ENCODE measurements at places on chromosomes 5 and 9.

DNA sequence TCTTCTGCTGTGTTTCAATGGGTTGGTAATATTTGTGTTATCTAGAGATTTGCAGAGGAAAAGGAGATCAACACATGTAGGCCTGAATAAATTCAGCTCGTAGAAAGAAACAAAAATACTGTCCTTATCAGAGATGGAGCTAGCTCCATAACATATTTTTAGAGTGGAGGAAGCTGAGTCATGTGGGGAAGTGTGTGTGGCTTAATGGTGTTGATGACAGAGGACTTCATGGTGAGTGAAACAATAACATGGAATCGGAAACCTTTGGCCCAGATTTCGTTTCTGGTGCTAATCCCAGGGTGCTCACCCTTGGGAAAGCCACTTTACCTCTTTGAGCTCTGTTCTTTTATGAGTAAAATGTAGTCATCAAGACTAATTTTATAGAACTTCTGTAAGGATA, 825.0 kb downstream of the TLR4 start:
- no peak for DNase-seq

GRCh38 chr5:158895588-158895987, 204.1 kb downstream of the EBF1 start:
- no peak for DNase-seq

DNA sequence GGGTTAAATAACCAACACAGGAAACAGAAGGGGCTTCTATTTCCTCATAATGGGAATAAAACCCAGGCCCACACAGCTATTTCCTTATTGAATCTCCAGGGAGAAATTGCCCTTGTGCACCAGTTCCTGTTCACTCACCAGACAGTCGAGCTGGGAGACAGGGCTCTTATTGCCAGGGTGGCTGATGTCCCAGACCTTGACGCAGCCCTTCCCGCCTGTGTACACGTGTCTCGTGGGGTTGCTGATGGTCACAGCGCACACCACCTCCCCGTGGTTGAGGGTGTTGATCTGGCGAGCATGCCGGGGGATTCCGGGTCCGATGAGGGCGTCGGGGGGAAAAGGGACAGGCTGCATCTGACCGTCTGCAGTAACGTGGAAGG, 96.5 kb downstream of the TLE1 start:
- no peak for DNase-seq

DNA sequence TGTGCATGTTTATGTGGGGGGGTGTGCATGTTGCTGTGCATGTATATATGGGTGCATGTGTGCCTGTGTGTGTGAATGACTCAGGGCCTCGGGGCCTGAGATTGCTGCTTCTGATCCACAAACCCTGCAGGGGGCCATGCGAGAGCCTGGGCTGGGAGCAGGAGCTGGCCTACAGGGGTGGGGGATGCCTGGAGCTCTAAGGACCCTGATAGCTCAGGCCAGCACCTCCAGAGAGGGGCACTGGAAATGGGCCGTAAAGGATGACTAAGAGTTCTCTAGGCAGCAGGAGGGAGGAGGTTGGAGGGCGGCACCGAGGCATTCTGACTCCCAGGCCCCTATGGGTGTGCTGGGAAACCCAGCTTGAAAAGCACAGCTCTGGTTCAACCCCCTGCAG, 6.9 kb upstream of the UBAC1 start:
- no peak for DNase-seq

DNA sequence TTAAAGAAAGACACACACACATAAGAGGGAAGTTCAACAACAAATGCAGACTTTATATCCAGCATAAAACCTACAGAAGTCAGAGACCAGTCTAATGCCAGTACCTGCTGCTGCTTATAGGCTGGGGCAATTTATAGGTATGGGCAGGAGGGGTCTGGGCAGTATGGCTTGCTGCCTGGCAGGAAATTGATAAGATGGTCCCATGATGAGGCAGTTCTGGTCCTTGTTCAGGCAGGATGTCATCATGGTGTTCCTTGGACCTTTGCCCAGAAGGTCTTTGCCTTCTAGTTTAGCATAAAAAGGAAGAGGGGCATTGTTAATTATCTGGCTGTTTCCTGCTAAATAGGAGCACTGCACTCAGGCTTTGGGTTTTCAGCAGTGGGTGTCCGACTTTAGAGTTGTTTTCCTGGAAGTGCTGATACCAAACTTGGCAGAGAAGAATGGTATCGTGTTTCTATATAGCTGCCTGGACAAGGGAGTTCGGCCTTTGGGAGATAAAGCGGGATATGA, 10.4 kb upstream of the PDCD1LG2 start:
- DNase-seq: peak; percentile 43

DNA sequence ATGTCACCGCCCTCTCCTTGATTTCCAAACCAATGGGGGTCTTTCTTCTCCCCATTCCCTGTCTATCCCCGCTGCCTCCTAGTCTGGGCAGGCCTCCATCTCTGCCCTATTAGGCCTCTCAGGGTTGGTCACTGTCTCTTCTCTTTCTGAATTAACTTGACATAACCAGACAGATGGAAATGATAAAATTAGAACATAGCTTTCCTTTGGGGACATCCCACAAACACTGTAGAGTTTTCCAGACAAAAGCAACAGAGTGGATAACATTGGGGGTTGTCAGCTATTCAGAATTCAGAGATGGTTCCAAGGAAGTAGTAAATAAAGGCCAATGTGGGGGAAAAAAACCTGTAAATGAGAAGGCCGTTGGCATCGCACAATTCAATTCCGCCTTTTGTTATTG, 24.7 kb downstream of the LHX6 start:
- DNase-seq: no peak

GRCh38 chr5:78046006-78046405, 248.5 kb downstream of the AP3B1 start:
- DNase-seq: no peak

DNA sequence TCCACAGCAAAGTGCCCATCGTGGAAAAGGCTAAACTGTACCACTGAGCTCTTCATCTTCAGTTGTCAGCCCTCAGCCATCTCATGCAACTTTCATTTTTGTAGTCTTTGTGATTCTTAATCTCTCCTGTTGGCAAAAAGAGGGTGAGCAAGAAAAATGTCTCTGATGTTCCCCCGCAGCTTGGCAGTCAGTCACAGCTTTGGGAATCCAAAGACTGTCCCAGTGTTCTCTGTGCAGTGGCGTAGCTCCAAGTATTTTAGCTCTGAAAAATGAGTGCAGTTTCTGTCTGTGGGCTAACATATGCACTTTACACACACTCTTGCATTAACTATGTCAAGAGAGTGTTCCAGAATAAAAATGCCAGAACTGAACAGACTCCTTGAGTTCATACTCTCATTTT, 372.2 kb downstream of the TMEM232 start:
- DNase-seq: no peak

DNA sequence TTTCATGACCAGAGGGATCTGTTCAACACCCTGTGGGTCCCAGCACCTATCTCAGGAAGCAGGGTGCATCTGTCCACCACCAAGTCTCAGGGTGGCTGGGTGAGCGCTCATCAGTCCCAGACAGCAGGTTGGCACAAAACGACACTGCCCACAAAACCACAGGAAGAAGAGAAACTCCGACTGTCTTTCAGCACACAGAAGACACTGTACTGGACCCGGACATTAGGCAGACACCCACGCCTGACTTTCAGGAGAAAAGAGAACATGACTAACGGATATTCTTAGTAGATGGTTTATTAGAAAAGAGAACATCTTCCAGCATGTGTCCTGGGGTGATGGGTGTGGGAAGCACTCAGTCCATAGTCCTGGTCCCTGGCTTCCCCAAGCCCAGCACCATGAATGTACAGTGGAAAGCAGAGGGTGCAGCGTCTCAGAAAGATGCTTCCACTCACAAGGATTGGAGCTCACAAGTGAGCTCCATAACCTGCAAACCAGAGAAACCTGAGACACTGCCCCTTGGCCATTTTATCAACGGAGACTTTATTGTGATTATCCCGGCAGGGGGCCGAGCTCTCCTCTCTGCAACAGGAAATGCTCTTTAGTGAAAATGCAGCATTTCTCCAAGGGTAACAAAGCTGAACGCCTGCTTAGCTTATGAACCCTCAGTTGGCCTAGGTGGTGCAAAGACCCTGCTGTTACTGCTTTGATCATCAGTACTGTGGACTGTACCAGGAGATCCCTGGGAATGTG, 35.8 kb upstream of the LCP2 start:
- DNase-seq: peak; percentile 90

GRCh38 chr9:72315089-72315509, 49.9 kb downstream of the ZFAND5 start:
- peak; percentile 67 for DNase-seq

DNA sequence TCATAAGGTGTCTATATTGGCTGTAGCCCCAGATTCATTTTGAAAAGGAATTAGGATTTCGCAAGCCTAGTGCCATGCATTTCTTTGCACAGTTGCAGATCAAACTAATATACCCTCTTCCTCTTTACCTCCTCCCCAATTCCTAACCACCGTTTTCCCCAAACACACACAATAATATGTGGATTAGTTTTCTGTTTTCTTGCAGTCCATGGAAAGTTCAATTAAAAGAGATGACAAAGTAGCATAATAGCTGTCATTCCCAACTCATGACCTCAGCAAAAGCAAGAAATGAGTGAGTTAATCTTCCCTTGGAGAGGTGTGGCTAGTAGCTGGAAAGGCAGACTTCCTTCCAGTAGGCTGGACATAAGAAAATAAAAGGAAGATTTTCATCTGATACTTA, 349.1 kb downstream of the TMEM232 start:
- no peak for DNase-seq

- no peak for DNase-seq
These were observed 44.7 kb upstream of the NDFIP1 start for GRCh38 chr5:142063878-142064331.

DNA sequence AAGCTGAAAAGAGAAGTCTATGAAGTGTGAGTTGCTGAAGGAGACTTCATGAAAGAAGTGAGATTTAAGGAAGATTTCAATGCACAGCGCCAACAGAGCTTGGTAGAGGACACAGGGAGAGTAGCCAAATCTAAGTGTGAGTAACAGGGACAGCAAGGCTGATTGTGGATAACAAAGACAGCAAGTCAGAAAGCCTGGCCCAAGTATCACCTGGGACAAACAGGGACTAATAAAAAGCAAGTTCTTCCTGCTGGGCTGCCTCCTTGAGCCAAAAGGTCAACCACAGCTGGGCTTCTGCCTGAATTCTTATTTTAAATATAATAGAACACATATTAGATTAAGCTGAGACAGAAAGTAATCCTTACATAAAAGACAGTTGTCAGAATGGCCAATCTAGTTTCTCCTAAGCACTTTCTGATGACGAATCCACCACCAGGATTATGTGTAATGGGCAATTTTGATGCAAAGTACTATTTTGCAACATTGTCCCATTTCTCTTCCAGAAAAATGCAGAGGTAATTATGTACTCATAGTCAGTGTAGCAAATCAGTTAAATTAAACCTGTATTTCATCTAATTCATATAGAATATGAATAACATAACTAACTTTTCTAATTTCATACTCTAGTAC, 73.8 kb downstream of the MAPKAP1 start:
- no peak for DNase-seq

DNA sequence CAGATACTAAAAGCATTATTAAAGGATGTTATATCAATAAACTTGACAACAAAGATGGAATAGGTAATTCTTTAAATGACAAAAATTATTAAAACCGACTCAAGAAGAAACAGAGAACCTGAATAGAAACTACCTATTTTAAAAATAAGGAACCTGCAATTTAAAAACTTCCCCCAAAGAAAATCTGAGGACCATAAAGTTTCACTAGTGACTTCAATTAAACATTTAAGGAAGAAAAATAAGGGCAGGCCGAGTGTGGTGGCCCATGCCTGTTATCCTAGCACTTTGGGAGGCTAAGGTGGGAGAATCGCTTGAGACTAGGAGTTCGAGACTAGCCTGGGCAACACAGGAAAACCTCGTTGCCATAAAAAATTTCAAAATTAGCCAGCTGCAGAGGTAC, 99.6 kb downstream of the FANCC start:
- peak; percentile 49 for DNase-seq

- no peak for DNase-seq
These were observed 256.9 kb upstream of the COX7C start for GRCh38 chr5:86360801-86361200.

GRCh38 chr9:117480253-117480652, 65.4 kb upstream of the ASTN2 start:
- no peak for DNase-seq

GRCh38 chr9:96585426-96585825, 34.2 kb downstream of the CDC14B start:
- no peak for DNase-seq

- DNase-seq: no peak
These were observed 575.8 kb upstream of the CLINT1 start for GRCh38 chr5:158434749-158435148.

DNA sequence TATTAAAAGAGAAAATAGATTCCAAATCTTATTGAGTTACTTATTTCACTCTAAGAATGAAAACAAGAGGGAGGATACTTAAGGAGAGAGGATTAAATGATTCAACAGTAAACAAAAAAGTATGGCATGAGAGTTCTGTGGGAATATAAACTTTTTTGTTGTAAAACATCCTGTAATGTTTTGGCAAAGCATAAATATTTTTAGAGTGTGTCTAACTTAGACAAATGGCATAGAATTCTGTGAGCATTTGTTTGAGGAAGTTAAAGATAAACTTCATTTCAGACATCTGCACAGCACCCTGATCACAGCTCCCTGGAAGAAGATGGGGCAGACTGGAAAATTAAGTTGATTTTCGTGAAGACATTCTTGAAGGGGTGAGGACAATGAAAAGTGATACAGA, 246.8 kb upstream of the HAPLN1 start:
- DNase-seq: no peak

- DNase-seq: no peak
These were observed 93.8 kb downstream of the VPS13A start for GRCh38 chr9:77271023-77271690.

DNA sequence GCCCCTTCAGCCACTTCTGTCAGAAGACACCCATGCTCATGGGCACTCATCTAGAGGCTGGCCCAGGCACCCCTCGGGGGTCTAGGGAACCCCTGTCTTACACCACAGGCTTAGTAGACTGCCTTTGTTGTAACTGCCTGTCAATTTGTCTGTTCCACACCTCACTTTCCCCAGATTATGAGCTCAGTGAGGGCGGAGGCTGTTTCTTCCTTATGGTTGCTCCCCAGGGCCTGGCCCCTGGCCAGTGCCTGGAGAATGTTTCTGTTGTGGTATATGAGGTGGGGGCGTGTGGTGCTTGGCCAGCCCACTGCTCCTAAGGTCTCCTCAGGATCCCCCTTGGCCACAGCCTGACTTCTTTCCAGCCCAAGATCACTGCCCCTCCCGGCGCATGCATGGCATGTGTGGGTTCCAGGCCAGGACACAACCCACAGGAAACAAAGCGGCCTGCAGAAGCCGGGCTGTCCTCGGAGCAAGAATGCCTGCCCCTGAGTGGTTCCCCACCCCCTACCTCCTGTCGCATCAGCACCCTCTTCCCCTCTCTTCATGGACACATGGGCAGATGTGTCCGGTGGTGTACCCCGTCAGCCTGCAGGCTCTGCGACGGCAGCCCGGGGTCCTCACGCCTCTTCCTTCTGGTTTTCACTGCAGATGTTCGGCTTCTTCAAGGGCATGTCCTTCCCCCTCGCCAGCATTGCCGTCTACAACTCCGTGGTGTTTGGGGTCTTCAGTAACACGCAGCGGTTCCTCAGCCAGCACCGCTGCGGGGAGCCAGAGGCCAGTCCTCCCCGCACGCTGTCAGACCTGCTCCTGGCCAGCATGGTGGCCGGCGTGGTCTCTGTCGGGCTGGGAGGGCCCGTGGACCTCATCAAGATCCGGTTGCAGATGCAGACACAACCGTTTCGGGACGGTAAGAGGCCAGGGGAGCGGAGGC, 17.7 kb downstream of the SLC25A48 start:
- no peak for DNase-seq

GRCh38 chr5:43802119-43802518, 199.1 kb downstream of the NNT start:
- no peak for DNase-seq

- DNase-seq: no peak
These were observed 97.5 kb downstream of the MLLT3 start for GRCh38 chr9:20524776-20525175.

- DNase-seq: no peak
These were observed 200.4 kb downstream of the ARRDC3 start for GRCh38 chr5:91182763-91183162.
